T follicular helper cell (primary cell): ENCODE measurements at places on chromosomes 1 and 21.
A peak's percentile ranks its signal among the peaks of the same experiment; 100 is the strongest.

DNA sequence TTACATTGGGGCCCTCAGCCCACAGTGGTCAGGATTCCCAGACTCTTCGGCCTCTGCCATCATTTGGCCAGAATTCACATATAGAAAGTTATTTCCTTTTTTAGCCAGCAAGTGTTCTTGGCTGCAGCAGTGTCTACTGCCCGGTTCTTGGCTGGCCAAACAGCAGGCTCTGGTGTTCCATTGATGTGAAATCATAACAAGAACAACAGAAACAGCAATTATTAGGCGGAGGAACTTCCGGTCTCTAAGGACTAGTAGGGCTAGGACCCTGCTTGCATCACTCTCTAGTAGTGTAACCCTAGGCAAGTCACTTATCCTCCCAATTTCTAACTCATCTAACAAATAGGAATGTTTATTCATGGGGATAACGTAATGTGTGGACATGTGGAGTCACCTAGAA lies 8.7 kb upstream of the GJA5 start:
- DNase-seq = no peak

DNA sequence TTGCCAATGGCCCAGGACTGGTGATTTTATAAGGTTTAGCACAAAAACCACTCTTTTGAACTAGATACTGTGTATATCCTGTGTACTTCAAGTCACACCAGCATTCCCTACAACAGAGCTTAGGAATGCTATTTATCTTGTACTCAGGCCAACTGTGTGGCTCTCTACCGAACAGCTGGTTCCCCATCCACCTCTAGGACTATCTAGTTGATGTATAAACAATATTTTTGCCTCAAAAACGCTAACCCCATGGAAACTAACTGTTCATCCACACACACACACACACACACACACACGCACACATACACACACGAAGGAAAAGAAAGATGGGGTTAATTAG lies 28.7 kb upstream of the SLC45A3 start:
- no peak for DNase-seq

- no peak for DNase-seq
Measured at GRCh38 chr1:20154301-20154831, 15.2 kb downstream of the PLA2G2F start.

DNA sequence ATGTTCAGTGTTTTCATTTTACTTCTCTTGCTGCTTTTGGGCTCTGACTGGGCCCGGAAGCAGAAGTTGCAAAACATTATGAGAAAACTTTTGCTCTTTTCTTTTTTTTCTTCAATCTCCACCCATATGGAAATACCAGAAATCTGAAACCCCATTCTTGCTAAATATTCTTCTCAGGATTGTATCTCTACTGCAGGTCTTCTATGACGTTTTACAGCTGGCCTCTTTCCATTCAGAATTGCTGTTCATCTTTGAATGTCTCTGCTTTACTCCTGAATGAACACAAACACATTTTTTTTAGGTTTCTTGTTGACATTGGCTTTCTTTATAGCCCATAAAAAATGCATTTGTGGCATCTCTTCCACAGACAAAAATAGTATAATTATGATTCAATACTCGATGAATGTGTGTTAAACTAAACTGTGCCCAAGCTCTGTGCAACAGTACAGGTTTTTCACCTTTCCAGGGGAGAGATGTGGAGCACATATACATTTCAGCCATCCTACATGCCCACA lies 18.8 kb downstream of the PTPRC start:
- DNase-seq = no peak

DNA sequence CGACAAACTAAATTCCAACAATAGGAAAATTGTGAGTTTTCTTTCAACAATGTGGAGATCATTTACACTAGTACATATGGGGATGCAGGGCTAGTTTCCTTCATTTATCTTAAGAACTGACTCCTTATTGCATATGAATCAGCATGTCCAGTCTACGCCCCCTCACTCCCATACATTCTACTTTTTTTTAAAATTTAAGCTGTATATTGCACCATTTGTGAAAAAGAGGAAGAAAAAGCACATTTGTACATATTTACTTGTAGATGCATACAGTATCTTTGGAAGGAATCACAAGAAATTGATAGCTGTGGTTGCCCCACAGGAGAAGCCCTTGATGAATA lies 15.9 kb downstream of the VPS26C start:
- DNase-seq = no peak

- DNase-seq = peak; percentile 86
Measured at GRCh38 chr1:11681071-11681771, at the start of gene MAD2L2. Gene MAD2L2, minus strand, starts transcription at chr1:11681148. Its CDS starts 547 bp downstream, at chr1:11680601.

- no peak for DNase-seq
Measured at GRCh38 chr1:204335533-204335932, 24.2 kb downstream of the PLEKHA6 start.

- DNase-seq = no peak
Measured at GRCh38 chr1:152141971-152142584, 16.9 kb downstream of the RPTN start.

DNA sequence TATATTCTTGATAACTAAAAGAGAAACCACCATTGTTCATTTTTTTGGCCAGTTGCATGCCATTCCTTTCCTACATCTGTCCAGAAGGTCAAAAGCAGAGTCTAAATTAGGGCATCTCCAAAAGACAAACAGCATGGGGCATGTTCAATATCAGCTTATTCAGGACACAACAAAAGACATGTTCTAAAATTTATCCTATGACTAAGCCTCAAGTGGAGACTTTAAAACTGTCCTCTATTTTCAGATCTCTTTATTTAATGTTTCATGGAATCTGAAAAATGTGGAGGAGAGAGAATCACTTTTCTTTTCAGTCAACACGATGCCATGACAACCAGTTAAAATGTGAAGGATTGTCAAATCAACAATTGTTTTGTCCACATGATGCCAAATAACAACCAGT lies 303.4 kb upstream of the PRMT6 start:
- no peak for DNase-seq

DNA sequence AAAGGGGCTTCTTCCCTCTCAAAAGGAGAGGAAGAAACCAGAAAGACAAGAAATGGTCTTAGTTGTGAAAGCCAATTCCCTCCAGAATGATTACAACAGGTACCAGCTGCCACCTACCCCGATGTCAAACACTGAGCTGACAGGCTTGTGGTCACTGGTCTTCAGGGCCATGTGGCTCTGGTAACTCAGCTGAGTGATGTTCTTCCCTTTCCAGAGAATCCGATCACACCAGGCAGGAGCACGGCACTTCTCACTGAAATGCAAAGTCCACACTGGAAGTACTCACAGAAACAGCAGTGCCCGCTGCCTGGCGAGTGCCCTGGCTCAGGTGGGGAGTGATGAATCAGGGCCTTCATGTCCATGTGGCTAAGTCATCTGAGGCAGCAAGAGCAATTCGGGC lies 18.7 kb upstream of the MTF1 start:
- no peak for DNase-seq
